ENCODE measurements at places on chromosomes 2 and 18.

DNA sequence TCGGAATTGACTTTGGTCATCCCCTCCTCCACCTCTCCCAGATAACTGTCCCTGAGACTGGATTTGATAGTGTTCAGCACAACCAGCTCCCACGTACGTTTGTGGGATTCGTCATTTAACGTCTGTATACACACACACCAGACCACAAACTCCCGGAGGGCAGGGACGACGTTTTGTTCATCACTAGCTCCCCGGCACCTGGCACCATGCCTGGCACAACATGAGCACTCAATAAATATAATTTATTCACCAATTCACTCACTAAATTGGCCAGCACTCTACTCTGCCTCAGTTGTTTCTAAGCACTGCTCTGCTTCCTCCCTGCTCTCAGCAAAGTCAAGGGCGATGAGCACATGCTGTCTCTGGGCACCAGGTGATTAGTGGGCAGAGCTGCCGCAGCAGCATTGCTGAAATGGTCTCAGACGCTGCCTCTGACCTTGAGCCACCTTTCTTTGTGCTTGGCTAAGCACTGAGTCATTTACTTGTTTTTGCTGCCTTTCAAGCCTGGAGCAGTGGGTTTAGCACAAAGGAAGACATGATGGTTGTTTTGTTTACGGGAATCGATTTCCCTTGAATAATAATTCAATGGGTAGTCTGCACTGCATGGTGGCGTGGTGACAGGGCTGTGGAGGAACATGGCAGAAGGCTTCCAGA, 19.3 kb upstream of the LOXHD1 start:
- DNase-seq, result no peak

DNA sequence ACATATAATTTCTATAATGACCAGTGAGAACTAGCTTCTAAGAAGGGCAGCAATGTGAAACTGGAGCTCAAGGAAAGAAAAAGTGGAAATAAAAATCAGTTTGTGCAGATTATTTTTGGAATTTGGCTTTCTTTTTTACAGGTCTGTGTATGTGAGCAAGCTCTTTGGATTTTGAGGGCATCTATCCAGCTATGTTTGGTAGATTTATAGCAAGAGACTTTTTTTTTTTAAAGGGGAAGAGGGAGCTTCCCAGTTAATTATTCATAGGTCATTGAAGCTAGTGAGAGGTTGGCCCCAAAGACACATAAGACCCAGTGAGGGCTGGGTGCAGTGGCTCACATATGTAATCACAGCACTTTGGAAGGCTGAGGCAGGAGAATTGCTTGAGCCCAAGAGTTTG, 24.0 kb upstream of the COLEC12 start:
- DNase-seq, result no peak

DNA sequence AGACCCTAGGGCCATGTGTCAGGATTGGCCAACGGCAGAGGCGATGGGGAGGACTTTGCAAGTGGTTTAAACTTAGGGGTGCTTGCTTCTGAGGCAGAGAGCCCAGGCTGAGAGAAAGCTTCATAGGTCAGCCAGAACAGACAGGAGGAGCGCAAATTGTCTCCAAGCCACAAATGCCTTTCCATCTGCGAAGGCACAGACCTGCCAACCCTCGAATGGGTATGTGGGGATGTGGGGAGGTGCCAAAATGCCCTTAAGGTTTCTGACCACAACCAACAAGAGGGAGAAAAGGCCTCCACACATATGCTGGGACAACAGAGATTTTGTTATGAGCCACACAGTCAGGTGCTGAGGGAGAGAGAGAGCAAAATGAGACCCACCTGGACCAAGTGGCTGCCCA, 283.6 kb downstream of the CYP26B1 start:
- no peak for DNase-seq

DNA sequence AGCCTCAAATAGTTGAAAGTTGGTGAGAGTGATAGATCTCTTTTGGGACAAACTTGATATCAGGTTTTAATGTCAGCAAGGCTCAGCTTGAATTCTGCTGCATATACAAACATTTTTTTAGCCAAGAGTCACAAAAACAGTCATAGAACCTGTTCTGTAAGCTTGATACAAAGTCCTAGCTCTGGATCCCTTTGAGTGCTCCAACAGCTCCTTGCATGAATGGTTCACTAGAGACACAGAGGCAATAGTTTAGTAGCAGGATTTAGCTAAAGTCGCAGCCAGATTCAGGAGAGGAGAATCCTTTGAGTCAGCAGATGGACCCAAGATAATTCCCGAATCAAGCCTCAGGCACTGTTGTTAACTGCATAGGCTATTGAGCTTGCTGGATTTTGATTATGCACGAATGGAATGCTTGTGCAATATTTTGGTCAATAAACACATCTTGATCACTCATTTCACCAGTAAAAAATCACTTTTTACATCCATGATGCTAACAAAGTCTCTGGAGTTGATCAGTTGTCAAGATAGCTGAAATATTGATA, 148.6 kb downstream of the KLHL14 start:
- no peak for DNase-seq

GRCh38 chr2:128664499-128664971, 345.9 kb upstream of the HS6ST1 start:
- no peak for DNase-seq

GRCh38 chr2:32712870-32713269, 85.0 kb downstream of the TTC27 start:
- no peak for DNase-seq

GRCh38 chr2:16747689-16748088, 82.1 kb upstream of the CYRIA start:
- DNase-seq, result no peak

DNA sequence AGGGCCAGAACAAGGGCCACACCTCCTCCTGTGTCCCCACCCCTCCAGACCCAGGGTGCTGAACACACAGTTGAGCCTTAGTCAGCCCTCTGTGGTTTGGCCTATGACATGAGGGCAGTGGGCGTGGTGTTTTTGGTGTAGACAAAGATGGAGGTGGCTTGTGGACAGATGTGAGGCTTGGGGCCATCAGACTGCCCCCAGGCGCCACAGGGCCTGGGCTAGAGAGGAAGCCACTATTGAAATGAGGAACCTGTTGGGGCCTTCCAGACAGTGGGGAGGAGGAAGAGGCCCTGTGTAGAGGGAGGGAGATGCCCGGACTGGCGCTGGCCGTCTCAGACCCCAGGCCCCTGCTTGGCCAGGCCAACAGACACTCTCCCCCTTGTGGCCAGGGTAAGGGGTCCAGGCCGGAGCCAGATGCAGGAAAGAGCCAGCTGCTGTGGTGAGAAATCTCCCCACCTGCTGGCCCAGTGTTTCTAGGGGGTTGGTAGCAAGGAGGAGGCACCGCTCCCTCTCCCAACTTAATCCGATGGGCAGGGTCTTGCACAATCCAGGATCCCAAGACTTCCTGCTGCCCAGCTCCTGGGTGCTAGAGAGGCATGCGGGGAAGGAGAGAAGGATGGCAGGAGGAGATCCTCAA, 53.8 kb downstream of the SMAD7 start:
- peak; percentile 65 for DNase-seq

- no peak for DNase-seq
Observed at GRCh38 chr18:31436825-31437224, 10.7 kb upstream of the DSG3 start.

- no peak for DNase-seq
Observed at GRCh38 chr2:239239607-239240413, 161.0 kb downstream of the HDAC4 start.

DNA sequence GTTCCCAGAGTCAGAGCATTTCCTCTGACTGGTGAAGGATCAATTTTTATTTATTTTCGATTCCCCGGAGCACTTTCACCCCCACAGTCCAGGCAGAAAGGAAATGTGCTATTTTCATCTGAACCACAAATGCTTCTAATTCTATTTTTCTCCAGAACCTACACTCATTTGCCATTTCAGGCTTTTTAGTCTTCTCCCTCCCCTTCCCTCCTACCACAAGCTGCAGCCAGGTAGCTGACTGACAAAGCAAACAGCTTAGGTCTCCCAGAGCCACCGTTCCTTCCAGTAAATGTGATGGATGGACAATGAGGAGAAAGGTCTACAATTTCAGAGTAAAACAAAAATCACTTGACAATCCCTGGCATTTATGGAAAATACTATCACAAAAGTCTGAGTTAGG, 76.9 kb downstream of the KLF7 start:
- DNase-seq, result no peak

DNA sequence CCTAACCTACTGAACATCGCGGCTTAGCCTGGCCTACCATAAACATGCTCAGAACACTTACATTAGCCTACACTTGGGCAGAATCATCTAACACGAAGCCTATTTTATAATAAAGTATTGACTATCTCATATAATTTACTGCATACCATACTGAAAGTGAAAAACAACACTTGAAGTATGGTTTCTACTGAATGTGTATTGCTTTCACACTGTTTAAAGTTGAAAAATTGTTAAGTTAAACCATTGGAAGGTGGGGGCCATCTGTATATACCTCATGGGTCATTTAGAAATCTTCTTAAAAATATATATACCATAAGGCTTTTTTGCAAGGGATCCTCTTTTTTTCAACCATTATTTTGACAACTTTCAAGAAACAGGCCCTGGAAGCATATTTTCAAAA, 16.5 kb downstream of the RNF149 start:
- no peak for DNase-seq

DNA sequence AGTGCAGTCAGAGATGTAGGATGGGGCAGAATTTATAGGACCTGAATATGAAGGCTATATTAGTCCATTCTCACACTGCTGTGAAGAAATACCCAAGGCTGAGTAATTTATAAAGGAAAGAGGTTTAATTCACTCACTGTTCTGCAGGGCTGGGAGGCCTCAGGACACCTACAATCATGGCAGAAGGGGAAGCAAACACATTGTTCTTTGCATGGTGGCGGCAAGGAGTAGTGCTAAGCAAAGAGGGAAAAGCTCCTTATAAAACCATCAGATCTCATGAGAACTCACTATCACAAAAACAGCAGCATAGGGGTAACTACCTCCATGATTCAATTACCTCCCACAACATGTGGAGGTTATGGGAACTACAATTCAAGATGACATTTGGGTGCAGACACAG, 76.8 kb upstream of the MSTN start:
- DNase-seq, result no peak

DNA sequence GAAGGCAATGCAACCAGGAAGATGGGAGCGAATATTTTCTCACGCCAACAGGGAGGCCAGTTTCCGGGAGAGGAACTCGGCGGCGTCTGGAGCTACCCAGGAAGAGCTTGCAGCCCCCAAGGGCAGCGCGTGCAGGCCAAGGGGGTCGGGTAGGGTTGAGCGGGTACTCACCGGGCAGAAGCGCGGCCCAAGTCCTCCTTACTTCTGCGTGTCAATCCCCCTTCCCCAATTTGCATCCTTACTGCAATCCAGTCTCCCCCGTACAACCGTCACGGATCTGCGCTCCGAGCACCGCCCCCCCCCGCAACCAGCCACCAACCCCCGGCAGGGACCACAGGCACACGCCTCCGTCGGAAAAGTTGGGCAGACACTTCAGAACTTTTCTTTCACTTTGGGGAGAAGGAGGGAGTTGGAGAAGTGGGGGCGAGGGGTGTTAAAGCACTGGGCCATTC, 1.3 kb downstream of the ATP8B1 start:
- no peak for DNase-seq

GRCh38 chr2:176390276-176391147, 121.3 kb downstream of the MTX2 start:
- DNase-seq, result no peak

GRCh38 chr18:59724103-59724502, 26.9 kb upstream of the CCBE1 start:
- no peak for DNase-seq

- DNase-seq, result no peak
Observed at GRCh38 chr2:27903649-27904404, 13.3 kb downstream of the BABAM2 start.

DNA sequence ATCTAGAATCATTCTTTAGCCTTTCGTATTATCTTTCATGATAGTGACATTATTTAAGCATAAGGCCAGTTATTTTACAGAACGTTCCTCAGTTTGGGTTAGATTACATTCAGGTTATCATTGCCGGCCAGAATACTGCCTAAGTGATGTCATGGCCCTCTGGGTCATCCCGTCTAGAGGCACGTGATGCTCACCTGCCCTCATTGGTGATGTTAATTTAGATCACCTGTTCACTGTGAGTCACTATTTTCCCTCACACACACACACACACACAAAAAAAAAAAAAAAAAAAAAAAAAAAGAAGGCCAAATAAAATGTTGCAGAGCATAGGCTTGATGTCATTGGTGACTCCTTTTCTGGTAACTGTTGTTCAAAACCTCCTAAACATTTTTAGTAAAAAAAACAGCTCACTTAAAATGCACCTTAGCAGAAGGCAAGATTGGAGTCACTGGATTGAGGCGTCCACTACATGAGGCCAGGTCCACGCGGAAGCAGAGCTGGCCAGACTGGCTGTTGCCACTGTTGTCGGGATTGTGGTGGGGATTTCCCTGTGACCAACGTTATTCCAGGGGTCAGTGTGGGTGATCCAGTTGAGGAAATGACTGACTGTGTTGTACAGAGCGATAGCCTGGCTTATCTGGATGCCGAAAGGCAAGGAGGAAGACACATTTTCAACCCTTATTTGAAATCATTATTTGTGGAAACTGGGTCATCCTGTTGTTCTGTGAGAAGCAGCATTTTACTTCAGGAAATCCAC, 52.1 kb upstream of the CNGA3 start:
- DNase-seq, result no peak

GRCh38 chr2:113965644-113966043, 75.8 kb downstream of the ACTR3 start:
- DNase-seq, result no peak

DNA sequence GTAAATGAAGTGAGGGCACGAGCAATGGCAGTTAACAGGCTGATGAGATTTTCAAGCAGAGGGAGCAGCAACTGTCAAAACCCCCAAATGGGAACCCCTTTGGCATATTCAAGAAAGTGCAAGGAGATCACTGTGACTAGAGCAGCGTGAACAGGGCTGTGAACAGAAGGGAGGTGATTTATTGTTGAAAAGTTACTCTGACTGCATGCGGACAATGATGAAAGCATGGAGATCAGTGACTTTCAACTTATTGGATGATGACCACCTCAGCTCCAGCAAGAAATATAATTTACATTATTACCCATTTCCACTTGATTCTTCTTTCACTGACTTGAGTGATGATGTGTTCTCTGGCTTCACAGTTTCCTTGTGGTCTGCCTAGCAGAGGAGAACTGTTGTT, 187.8 kb upstream of the BOD1L2 start:
- no peak for DNase-seq

DNA sequence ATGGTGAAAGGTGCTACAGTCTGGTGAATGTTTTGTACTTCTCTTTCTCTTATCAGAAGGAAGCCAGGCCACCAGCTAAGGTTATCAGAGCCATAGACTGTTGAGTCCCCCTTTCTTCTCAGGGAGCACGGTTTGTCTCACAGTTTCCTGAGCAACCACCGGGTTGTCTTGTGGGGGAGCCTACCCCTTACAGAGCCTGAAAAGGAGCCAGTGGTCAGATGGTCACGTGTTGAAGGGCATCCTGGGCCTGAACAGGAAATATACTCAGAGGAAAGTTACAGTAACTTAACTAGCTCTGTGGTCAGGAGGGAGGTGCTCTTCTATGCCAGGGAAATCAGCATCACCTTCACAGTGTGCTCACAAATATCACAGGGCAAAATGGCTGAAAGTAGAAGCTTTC, 11.6 kb downstream of the CD28 start:
- DNase-seq, result no peak
